ENCODE measurements at places on chromosomes 13 and 19.

- DNase-seq: no peak
These were observed 68.4 kb downstream of the SPATA13 start for GRCh38 chr13:24228852-24229458.

DNA sequence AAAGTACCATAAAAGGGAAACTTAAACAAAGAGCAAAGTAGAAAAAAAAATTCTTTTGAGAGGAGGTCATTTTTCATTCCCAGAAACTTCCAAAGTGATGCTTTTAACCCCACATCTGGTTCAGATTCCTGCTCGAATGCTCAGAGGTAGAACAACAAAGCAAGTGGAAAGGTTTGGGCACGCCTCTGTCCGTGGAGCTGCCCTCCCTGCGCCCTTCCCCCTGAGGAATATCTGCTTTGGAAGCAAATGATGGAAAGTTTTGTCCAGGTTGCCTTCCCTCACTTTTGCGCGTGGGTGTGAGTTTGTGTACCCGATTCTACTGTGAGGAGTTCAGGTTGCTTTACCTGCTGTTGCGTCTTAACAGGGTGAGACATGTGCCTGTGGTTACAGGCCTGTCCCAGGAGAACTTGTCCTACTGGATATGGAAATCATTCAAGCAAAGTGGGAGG is 110.2 kb downstream of the KLF5 start:
- no peak for DNase-seq

DNA sequence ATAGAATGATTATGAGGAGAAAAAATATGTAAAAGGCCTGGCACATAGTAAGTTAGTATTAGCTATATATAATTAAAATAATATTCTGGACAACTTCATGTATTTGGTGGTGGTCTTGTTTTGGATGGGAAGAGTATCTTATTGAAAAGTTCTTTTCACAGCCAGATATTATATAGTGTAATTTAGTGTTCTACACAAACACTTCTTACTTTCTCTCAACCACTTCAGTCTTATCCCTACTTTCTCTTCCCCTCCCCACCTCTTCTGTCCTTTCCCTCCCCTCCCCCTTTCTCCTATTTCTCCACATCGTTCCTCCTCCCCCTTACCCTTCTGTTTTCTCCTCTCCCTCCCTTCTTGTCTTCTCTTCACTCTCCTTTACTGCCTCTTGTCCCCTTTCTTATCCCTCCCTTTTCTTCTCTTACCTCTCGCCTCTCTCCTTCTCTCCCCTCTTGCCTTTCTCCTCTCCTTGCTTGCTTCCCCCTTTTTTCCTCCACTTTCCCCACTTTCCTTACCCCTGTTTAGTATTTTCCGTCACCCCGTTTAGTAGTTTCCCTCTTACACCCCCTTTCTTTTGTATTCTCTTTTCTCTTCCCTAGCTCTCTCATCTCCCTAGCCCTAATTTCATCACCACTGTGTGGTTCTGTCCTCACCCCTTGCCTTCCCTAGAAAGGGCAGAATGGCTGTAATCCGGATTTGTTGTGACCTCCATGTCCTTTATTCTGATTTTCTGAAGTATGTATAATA is 107.2 kb upstream of the MLNR start:
- DNase-seq: no peak

GRCh38 chr19:52991484-52991883 is 22.2 kb upstream of the ERVV-1 start:
- no peak for DNase-seq

GRCh38 chr19:39998501-39998900 is 1.6 kb downstream of the ZNF546 start:
- DNase-seq: no peak

DNA sequence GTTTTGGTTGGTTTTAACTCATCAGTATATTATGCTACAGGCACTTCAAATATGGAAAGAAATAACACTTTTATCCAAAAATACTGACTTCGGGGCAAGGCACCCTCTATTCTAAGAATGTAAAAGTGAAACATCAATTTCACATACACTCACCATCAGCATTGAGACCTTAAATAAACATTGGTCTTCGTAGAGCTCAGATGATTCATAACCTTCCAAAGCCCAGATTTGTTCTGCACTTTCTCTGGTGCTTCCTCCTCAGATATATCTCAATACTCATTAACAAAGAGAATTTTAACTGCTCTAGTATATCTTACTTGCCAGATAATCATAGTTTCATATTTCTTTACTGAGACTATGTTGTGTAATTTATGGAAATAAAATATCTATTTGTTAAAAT is 794.3 kb downstream of the LIG4 start:
- no peak for DNase-seq

- DNase-seq: no peak
These were observed 48.9 kb upstream of the TDRD3 start for GRCh38 chr13:60348097-60348496.

DNA sequence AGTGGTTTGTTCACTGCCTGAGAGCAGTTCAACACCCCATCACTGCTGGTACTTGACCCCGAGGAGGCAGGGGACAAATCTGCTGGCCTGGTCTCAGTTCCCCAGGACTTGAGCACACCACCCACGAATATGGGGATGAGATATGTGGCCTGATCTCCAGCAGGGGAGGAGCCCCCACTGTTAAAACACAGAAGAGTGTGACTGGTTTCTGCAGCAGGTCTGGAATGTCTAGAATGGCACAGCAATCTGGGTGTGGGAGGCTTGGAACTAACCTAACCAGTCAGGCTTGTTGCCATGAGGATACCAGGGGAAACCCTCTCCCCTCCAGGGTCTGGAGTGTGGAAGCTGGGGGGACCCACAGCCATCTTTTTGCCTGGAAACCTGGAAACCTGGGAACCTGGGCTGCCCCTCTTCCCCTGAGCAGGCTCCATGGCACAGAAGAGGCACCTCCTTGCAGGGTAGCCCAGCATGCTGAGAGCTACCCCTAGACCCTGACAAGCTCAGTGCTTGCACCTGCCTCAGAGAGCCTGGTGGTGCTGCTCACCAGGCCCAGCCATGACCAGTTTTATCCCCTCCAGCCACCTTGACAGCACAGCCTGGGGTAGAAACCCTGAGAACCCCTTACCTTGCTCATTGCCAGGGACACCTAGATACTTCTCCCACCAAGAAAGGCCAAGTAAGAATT is 273.8 kb downstream of the LIG4 start:
- no peak for DNase-seq

DNA sequence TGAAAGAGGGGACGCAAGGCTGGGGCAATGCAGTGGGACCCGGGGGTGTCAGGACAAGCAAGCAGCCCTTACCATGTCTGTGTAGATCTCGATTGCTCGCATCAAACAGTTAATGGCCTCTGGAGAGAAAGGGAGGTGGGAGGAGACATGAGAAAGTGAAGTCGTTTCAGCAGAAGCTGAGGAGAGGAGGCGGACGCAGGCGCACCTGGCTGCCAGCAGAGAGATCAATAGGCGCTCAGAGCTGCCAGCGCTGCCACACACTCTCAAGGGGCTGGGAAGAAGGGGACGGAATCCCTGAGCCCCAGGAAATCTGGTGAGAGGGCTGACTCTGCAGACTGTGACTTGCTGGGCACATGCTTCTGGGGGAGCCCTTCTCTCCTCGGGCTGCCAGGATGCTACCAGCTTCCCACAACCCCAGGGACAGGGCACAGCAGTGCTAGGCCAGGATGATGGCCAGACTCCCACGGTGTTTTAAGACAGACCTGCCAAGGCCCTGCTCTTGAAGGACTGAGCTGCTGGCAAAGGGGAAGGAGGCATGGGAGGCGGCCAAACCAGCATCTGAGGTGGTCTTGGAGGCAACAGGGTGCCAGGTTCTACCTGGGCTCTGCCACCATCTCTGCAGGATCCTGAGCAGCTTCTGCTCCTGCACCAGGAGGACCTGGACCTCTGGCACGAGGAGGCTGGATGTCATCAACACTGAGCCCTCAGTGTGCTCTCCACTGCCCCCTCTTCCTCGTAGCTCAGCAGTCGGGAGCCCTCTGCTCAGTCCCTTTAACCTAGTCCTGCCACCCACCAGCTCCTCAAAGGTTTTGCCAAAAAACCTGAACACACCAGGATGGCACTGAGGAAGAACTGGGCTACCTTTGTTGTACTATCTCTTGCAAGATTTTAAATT is 11.7 kb upstream of the KPTN start:
- no peak for DNase-seq

GRCh38 chr19:4742723-4743646 is 19.3 kb upstream of the DPP9 start:
- DNase-seq: no peak

DNA sequence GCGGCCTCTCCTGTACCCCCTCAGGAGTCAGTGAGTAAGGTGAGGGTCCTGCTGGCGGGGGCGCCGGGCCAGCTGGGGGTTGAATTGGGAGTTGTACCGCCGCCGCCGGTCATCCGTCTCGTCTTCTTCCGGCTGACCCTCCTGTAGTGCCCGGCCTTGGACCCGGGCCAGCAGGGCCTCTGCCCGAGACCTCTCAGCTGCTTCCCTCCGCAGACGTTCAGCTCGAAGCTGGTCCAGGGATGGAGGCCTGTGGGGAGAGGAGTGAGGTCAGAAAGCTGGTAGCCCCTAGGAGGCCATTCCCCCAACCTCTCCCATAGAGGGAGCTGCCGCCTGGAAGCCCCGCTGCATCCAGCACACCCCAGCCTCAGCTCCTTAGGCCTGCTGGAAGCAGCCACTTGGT is 3.8 kb downstream of the LENG1 start:
- DNase-seq: no peak

DNA sequence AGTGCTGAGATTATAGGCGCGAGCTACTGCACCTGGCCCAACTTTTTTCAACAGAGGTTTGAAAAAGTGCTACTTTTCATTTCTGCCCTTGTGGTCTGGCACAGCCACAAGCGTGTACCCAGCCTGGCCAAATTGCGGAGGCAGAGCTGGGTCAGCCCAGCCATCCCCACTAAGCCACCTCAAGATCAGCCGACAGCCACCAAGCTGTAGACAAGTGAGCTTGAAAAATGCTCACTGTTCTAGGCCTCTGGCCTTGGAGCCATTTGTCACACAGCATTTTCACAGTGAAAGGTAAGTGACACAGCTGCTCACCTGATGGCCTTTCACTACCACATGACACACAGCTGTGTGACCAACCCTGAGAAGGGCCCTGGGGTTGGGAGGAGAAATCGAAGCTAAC is 27.3 kb downstream of the DNMT1 start:
- no peak for DNase-seq

- DNase-seq: no peak
These were observed 34.4 kb upstream of the FBXL3 start for GRCh38 chr13:77061362-77061761.

DNA sequence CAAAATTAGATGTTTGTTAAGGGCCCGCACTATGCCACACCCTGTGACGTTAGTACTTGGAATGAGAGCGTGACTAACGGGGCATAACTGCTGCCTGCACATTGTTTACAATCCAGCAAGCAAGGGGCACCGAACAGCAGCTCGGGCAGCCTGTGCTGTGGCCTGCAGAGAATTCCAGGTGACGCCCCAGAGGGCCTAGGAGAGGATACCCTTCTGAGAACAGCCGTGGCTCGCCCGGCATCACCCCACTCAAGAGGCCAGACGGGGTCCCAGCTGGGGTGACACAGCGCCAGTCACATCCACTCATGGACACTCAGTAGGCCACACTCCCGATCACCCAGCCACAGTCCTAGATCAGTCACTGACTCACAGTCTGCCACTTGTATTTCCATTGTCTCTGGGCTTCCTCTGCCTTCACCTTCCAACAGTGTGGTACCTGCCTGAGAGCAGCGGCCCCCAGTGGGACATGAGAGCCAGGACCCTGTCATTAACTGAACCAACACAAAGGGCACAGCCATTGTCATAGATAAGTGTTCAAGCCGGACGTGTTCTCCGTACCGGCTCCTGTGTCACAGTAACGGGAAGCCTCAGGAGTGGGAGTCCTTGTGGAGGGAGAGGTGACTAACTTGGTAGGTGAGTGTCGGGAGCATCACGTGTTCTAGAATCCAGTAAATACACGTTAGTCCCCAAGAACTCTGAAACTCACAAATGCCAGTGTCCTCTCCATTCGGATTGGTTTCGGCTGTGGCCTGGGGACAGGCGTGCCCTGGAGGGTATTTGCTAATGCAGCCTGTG is 7.5 kb downstream of the ZNF331 start:
- DNase-seq: no peak

DNA sequence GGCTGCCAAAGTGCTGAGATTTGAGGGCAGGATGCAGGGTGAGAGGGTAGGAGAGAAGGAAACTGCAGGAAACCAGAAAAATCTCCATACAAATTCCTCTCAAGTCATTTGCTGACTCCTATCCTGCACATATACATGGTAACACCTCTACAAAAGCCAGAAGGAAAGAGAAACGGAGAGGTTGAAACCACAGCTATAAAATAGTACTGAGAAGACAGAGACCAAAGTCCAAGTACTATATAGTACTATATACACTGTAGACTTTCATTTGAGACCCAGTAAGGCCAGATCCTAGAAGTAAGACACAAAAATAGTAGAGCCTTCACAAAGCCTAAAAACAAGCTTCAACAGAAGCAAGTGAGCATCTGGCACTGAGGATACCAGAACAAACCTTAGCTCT is 103.1 kb downstream of the UGGT2 start:
- no peak for DNase-seq

- no peak for DNase-seq
These were observed 99.8 kb upstream of the GJB6 start for GRCh38 chr13:20331949-20332348.

DNA sequence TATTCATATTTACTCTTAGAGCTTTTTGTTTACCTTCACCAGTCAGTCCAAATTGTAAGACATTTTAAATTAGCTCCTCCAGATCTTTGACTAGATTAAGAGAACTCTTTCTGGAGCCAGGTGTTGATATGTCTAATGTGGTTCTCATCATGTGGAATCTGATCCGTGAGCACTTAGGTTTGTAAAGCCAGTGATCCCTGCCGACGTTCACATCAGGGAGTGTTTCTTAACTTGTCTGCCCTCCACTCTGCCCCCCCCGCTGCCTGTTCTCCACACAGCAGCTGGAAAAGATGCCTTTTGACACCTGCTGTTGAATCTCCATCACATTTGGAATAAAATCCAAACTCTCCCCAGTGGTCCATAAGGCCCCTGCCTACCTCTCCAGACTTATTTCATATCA is 17.7 kb downstream of the METTL21C start:
- DNase-seq: no peak

- DNase-seq: no peak
These were observed 27.6 kb downstream of the ARHGEF18 start for GRCh38 chr19:7376151-7376852.
